ENCODE measurements at places on chromosomes 4 and X. TPM values are rescaled to one million over a fixed set of nuclear protein-coding genes. Genes with fewer than 3 reads are reported as not detected.

The HHIP gene
- 4.0 TPM for total RNA-seq

- H3K4me3 ChIP-seq = no peak overlapping the region
- peaks cover 5% of the 10 kb centered on the region for H3K4me1 ChIP-seq
- no peaks in the 10 kb centered on the region for H3K27me3 ChIP-seq
- DNase-seq = no peak
Observed at GRCh38 chr4:158837527-158838141, 68.8 kb downstream of the FNIP2 start.

DNA sequence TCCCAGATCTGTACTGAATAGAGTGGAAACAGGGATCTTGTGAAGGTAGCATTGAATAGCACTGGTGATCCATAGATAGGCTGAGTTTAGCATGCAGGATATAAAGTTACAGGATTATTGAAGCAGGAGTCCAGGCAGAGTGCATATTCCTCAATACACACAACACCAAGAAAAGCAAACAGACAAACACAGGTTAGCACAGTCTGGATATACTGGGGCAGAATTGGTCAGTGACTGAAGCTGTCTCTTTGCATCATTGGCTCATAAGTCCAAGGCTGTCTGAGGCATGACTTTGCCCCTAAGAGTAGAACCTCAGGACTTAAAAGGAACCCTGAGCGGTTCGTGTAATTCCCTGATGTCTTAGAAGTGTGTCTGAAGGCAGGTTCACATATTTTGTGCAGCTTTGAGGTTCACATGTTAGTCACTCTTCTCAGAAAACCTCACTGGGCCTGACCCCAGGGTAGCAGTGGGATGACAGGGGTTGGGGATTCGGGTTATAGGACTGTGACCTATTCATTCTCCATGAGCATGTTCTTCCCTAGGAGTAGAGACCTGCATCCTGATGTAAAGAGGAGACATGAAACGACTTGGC lies 134.6 kb downstream of the AASDH start:
- no peaks in the 10 kb centered on the region for H3K27me3 ChIP-seq
- H3K4me1 ChIP-seq = peaks cover 8% of the 10 kb centered on the region
- no peak overlapping the region for H3K27ac ChIP-seq
- peaks cover 9% of the 10 kb centered on the region for H3K36me3 ChIP-seq

The TMSB15C gene
- 16.9 TPM for total RNA-seq

DNA sequence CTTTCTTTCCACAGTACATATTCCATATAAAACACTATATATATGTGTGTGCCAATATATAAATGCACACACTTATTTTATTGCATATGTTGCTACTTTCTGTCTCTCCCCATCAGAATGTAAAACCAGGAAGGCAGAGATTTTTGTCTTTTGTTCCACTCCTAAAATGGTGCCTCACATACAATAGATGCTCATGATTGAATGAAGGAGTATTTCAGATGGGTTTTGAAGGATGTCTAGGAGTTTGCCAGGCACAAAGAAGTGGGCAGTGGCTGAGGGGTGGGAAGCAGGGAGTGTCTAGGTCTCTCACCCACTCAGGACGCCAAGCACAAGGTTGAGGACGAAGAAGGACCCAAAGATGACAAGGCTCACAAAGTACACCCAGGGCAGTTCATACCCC lies 5.4 kb downstream of the CACNA1F start:
- H3K4me3 ChIP-seq = no peak overlapping the region
- no peaks in the 10 kb centered on the region for H3K36me3 ChIP-seq
- DNase-seq = no peak
- no peak overlapping the region for H3K27ac ChIP-seq
- peaks cover 6% of the 10 kb centered on the region for H3K4me1 ChIP-seq

- H3K27me3 ChIP-seq = no peaks in the 10 kb centered on the region
- DNase-seq = no peak
- H3K4me3 ChIP-seq = no peak overlapping the region
- no peaks in the 10 kb centered on the region for H3K36me3 ChIP-seq
Observed at GRCh38 chr4:159682996-159683395, 580.1 kb downstream of the RAPGEF2 start.

DNA sequence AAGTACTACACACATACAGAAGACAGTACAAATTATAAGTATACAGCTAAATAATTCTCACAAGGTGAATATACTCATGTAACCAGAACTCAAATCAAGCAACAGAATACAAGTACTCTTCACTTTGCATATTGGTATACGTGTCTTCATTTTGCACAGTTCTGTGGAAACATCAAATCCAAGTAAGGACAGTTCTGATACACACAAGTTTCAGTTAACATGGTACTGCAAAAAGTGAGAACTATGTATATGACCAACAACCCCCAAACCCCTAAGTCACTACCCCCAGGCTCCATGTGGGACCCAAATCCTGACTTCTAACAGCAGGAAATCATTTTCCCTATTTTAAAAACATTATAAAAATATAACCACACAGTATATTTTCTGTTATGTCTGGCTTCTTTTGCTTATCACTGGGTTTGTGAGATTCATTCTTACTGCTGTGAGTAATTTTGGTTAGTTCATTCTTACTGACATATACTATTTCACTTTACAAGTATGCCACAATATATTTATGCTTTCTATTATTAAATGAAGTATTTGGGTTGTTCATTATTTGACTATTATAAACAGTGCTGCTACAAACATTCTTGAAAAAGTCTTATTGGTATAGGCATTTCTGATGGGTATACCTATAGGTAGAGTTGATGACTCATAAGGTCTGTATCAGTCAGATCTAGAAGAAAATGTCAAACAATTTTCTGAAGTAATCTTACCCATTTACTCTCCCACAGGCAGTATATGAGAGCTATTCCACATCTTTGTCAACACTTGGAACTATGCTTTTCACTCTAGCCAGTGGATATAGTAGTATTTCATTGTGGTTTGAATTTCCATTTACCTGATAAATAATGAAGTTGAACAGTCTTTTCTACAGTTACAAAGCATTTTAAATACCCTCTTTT lies 47.0 kb downstream of the SCLT1 start:
- no peaks in the 10 kb centered on the region for H3K27me3 ChIP-seq
- no peak overlapping the region for H3K27ac ChIP-seq
- DNase-seq = no peak
- no peaks in the 10 kb centered on the region for H3K4me1 ChIP-seq

DNA sequence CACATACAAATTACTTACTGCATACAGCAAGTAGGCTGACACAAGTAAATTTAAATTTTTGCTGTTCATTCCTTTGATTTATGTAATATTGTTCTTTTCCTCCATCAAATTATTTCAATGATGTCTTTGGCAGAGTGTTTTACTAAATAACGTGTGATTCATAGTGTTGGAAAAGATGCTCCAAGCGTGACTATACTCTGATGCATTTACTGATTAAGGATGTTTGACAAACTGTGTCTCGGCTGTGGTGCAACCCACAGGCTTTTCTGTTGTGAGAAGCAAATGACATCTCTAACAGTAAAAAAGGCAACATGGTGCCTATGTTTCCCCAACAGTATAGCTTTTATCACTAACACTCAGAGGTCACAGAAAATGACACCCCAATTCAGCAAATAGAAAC lies 540.9 kb downstream of the PPP4R3C start:
- no peak for DNase-seq
- no peaks in the 10 kb centered on the region for H3K36me3 ChIP-seq
- no peaks in the 10 kb centered on the region for H3K27me3 ChIP-seq
- H3K4me1 ChIP-seq = peaks cover 3% of the 10 kb centered on the region

- peak overlapping the region; percentile 89 for H3K27ac ChIP-seq
- peaks cover 6% of the 10 kb centered on the region for H3K36me3 ChIP-seq
- no peaks in the 10 kb centered on the region for H3K27me3 ChIP-seq
- peaks cover 50% of the 10 kb centered on the region for H3K4me1 ChIP-seq
Observed at GRCh38 chr4:48081196-48081595, 52.9 kb downstream of the TXK start.

GRCh38 chrX:71082822-71083221 lies 12.8 kb upstream of the FOXO4 start:
- DNase-seq = no peak
- H3K4me1 ChIP-seq = peaks cover 10% of the 10 kb centered on the region
- no peak overlapping the region for H3K4me3 ChIP-seq
- no peaks in the 10 kb centered on the region for H3K27me3 ChIP-seq

Measured in mesothelial cell of epicardium (in vitro differentiated cells).